ENCODE measurements at places on chromosomes 16 and 17. TPM values are rescaled to one million over a fixed set of nuclear protein-coding genes. Genes with fewer than 3 reads are reported as not detected.
A peak's percentile ranks its signal among the peaks of the same experiment; 100 is the strongest.

DNA sequence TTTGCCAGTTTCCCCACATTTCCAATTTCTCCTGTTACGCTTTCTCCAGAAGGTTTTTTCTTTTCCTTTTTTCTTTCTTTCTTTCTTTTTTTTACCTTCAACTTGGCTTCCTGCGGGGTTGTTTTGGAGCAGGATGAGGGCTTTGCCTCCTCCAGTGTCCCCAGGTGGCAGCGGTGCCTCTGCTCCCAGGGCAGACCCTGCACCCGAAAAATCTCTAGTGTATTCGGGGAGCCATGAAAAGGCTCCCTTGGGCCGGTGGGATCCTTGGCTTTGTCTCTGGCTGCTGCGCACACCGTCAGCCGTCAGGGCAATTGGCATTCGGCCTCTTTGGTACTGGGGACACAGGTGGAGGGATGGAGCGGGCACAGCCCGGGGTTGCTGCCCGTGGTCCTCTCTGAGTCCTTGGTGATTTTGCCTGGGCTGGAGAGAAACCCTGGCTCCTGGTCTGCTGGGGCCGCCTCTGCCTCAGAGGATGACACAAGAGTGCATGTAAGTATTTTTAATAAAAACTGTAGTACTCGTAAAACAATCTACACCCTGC lies 846 bp downstream of the ITGB3 start:
- H3K27me3 ChIP-seq: peaks cover 61% of the 10 kb centered on the region
- H3K36me3 ChIP-seq: no peaks in the 10 kb centered on the region
- DNase-seq: no peak
- H3K4me1 ChIP-seq: peaks cover 50% of the 10 kb centered on the region
- H3K4me3 ChIP-seq: peak overlapping the region; percentile 99

DNA sequence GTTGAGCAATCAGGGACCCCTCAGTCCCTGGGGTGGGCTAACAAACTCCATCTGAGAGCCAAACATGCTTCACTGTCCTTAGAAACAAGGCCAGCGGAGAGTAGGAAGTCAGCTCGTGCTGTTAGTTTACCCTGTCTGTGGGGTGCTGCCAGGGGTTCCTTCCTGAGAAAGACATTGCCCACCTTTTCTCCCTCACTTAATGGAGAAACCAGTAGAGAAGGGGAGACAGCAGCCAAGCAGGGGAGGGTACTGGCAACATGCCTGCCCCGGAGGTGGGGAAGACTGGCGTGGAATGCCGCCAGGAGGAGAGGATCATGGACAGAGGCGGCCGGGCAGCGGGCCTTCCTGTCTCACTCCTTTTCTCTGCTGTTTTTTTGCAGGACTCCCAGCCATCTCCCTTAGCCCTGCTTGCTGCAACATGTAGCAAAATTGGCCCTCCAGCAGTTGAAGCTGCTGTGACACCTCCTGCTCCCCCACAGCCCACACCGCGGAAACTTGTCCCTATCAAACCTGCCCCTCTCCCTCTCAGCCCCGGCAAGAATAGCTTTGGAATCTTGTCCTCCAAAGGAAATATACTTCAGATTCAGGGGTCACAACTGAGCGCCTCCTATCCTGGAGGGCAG lies 19.9 kb downstream of the SP2 start:
- no peak overlapping the region for H3K4me3 ChIP-seq
- no peak overlapping the region for H3K27ac ChIP-seq
- no peaks in the 10 kb centered on the region for H3K27me3 ChIP-seq
- H3K4me1 ChIP-seq: no peaks in the 10 kb centered on the region

Gene HP
- total RNA-seq: 20.6 TPM

Gene DPEP3
- total RNA-seq: 2.7 TPM

DNA sequence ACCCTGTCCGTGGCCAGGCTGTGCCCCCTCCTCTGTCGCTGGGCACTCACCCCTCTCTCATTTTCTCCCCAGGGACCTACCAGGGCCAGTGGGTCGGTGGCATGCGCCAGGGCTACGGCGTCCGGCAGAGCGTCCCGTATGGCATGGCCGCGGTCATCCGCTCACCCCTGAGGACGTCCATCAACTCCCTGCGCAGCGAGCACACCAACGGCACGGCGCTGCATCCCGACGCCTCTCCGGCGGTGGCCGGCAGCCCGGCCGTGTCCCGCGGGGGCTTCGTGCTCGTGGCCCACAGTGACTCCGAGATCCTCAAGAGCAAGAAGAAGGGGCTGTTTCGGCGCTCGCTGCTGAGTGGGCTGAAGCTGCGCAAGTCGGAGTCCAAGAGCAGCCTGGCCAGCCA lies 41.9 kb downstream of the JPH3 start:
- no peak overlapping the region for H3K27ac ChIP-seq
- no peak for DNase-seq
- no peaks in the 10 kb centered on the region for H3K27me3 ChIP-seq

DNA sequence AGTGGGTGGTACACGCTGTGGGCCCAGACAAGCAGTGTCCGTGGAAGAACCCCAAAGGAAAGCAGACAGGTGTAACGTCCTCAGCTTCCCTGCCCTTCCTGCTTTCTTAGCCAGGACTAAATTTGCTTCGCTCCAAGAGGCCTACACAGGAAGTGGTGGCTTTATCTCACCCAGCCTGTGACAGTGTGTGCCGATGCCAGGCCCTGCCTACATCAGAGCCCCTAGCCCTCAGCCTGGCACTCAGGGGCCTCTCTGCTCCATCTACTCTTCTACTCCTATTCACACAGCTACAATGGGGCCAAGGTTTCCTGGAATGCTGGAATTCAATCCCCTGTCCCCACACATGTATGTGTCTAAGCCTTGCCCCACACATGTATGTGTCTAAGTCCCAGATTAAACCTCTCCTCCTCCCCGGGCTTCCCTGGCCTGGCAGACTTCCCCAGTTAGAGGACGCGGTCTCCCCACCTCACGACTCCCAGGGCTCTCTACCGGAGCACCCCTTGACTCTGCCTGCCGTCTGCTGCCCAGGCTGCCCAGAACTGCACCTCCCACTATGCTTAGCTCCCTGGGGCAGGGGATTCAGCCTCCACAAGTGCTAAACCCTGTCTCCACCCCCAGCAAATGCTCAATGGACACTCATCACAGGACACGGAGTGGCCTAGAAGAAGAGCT lies 8.2 kb downstream of the PGAP3 start:
- peaks cover 9% of the 10 kb centered on the region for H3K36me3 ChIP-seq
- H3K4me1 ChIP-seq: peaks cover 29% of the 10 kb centered on the region
- no peak for DNase-seq
- peak overlapping the region; percentile 68 for H3K27ac ChIP-seq

Measured in WTC11 (cell line).